ENCODE measurements at places on chromosomes 13 and 19. TPM values are rescaled to one million over a fixed set of nuclear protein-coding genes. Genes with fewer than 3 reads are reported as not detected.

The DCLK1 gene
- not detected for total RNA-seq

The OXGR1 gene
- not detected for total RNA-seq

DNA sequence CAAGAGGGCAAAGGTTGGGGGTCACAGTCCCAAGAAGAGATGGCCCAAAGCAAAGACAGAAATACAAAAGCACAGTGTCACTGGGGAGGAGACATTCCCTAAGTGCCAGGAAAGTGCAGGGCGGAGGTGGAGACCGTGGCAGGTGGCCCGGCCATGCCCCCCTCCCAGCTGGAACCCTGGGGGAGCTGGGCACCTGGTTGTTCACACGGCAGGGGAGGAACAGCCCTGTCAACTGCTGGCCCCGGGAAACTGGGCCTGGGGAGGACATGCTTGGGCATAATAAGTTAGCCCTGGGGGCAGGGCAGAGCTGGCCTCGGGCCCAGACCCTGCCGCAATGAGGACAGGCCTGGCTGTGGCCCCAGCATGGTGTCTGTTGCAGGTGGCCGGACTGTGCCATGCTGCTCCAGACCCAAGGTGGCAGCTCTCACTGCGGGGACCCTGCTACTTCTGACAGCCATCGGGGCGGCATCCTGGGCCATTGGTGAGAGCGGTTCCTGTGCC lies 7.4 kb downstream of the HPN start:
- DNase-seq: no peak

The PRRG2 gene
- total RNA-seq: 0.78 TPM

DNA sequence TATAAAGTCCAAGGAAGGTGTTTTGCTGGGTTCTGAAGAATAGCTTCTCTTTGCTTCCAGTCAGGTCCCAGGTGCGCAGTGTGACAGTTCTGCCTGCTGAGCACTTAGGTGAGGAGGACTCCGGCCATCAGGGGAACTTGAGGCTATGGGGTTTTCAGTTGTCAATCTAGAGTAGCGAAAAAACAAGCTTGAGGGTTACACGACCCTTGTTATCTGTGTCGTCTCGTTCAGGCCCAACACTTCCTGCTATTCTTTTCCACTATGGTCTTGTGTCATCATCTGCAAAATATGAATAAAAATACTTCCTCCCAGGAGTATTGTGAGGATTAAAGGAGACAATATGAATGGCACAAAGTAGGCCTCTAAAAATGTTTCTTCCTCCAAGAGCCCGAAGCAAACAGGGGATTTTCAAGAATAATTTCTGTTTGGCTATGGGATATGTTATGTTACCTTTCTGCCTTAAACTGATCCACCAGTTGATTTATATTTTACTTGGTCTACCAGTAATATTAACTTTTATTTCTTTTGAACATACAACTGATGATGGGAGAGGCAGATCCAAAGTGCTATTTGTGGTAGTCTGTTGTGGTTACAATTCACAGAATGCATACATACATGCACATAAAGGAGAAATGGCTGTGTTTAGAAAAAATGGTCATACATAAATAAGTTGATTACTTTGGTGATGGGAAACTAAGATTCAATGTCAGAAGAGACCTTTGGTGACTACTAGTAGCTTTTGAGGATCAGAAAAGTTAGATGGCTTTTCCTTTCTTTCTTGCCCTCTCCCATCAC lies 40.5 kb upstream of the RCBTB2 start:
- DNase-seq: no peak

The IGSF23 gene
- not detected for total RNA-seq

Measured in CD4-positive, alpha-beta T cell (primary cell).